ENCODE measurements at places on chromosomes 5 and 9.

DNA sequence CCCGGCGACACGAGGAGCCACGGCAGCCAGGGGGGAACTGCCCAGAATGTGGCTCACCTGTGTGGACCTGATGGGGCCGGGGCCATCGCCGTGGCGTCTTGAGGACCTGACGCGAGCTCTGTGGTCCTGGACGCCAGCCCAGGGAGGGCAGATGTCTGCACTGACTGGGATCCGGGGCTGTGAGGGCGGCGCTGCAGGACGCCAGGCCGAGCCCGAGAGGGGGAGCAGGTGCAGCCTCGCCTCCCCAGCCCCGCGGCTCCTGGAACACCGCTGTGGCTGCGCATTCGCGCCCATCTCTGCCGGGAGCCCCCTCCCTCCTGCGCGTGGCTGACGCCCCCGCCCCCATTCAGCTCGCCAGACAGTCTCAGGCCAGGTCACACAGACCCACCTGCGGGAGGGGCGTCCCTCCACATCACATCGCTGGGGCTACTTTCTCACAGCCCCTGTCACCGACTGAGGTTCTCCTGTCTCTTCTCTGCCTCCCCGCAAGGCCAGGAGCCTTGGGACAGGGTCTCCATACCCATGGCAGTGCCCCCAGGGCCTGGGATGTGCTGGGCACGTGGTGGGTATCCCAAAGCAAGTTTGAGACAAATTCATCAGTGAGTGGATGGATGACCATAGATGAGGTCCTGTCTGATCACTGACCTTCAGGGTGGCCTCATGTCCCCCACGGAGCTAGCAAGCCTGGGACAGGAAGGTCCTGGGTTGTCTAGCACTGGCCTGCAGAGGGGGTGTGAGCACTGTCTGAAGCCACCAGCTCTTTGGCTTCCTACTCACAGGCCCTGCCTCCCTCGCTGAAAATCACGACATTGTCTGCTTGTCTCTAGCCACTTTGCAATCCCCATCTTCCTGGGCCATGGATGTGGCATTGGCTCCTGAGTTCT, 47.3 kb downstream of the RASGEF1C start:
- no peak for DNase-seq

DNA sequence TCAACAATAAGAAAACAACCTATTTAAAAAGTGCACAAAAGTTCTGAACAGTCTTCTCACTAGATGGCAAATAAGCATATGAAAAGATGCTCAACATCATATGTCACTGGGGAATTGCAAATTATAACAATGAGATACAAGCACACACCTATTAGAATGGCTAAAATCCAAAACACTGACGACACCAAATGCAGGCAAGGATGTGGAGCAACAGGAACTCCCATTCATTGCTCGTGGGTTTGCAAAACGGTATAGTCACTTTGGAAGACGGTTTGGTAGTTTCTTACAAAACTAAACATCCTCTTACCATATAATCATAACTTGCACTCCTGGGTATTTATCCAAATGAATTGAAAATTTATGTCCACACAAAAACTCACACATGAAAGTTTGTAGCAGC, 100.9 kb upstream of the TBC1D2 start:
- no peak for DNase-seq

DNA sequence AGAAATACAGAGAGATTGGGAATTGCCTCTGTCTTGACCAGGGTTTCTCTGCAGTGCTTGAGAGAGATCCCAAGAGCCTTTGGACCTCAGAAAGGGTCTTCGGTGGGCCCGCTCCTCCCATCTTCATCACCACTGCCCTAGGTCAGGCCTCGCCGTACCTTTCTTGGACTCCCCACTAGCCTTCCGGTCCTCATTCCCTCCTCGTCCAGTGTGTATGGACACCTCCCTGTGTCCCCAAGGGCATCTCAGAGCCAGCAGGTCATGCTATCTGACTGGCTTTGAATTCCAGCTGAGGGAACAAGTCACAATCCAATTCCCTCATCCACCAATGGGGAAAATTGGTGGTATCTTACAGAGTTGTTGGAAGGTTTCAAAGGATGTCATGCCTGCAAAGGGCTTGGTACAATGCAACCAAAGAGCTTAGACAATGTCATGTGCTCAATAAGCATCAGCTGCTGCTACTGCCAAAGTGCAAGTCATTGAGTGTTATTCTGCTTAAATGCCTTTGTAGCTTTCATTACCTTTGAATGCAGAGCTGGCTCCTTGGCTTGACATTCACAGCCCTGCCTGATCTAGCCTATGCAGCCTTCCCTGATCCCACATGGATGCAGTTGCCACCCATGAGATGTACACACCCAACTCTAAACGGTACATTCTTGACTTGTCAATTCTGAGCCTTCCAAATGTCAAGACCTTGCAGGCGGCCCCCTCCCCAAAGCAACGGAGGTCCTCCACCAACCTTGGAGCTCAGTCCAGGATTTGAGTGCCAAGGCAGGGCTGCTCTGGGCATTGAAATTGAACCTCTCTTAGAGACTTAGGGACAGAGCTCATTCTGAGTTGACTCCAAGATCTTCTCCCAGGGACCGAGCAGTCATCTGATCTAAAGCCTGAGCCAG, 58.0 kb downstream of the HRH2 start:
- DNase-seq, result no peak

- no peak for DNase-seq
These were observed 2.2 kb downstream of the AMACR start for GRCh38 chr5:34005681-34006080.

GRCh38 chr9:117763314-117763713, 59.1 kb downstream of the TLR4 start:
- no peak for DNase-seq

GRCh38 chr9:107425101-107426025, 64.2 kb downstream of the KLF4 start:
- no peak for DNase-seq

- no peak for DNase-seq
These were observed 2062.2 kb upstream of the CDH6 start for GRCh38 chr5:29131285-29131684.

DNA sequence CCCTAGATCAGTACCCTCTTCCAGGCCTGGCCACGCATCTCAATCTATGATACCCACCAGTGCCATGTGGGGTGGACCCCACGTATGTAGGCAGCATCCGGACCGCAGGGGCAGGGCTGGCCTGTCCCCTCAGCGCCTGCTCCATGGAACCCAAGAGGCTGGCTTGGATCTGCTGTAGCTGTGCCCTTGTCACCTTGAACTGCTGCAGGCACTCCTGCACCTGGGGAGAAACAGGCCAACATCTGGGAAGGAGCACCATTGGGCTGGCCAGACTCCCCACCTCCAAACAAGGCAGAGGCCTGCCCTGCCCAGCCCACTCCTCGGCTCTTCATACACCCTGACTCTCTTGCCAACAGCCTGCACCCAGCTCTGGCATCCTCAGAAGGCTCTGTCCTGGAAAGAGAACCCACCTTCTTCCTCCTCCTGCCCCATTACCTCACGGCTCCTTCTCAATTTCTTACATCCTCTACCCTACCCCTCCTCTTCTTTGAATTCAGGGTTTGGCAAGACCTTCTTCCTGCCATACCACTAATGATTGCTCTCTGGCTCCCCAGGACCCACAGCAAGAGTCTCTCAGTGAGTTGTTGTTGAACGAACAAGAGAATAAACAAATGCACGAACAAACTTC, 7.7 kb downstream of the HK3 start:
- DNase-seq, result no peak

DNA sequence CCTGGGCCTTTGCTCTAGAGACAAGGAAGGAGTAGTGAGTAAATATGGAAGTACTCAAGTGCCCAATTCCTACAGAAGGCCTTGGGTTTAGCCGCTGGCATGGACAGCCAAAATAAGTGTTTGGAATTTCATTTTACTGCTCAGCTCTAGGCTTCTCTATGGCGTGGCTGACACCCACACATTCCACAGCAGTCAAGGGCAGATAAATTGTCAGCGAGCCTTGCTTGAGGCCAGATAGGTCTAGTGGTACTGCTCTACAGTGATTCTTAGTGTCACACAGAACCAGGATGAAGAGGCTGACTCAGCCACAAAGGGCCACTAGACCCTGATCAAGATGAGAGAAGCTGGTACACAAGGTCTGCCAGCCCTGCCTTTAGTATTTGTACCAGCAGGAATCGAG, 111.0 kb upstream of the NFIB start:
- no peak for DNase-seq

GRCh38 chr5:175388531-175388930, 55.5 kb downstream of the DRD1 start:
- DNase-seq, result no peak

GRCh38 chr9:126720661-126721563, 83.9 kb upstream of the ZBTB43 start:
- DNase-seq, result no peak

- no peak for DNase-seq
These were observed 82.6 kb upstream of the SV2C start for GRCh38 chr5:76000582-76000981.
